ENCODE measurements at places on chromosomes 1 and 21. TPM values are rescaled to one million over a fixed set of nuclear protein-coding genes. Genes with fewer than 3 reads are reported as not detected.

- DNase-seq: no peak
Observed at GRCh38 chr21:24628046-24628445, 979.2 kb downstream of the MRPL39 start.

NPHS2 gene
- polyA plus RNA-seq: not detected

- DNase-seq: no peak
Observed at GRCh38 chr1:234975122-234975940, 153.3 kb downstream of the TOMM20 start.

- no peak for DNase-seq
Observed at GRCh38 chr1:151705753-151706463, 10.7 kb downstream of the CELF3 start.

ICOSLG gene
- polyA plus RNA-seq: 1.0 TPM

DNA sequence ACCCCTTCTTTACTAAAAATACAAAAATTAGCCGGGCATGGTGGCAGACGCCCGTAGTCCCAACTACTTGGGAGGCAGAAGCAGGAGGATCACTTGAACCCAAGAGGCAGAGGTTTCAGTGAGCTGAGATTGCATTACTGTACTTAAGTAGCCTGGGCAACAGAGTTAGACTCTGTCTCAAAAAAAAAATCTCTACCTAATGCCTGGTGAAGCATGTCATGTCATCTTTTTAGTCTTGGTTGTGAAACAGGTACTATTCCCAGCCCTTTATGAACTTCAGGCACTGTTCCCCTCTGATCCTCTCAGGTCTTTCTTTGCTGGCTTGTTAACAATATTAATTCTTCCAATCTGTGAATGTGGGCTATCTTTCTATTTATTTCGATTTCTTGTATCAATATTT is 22.1 kb downstream of the PRRC2C start:
- no peak for DNase-seq

GRCh38 chr1:86773341-86774288 is 69.2 kb downstream of the SH3GLB1 start:
- no peak for DNase-seq

DNA sequence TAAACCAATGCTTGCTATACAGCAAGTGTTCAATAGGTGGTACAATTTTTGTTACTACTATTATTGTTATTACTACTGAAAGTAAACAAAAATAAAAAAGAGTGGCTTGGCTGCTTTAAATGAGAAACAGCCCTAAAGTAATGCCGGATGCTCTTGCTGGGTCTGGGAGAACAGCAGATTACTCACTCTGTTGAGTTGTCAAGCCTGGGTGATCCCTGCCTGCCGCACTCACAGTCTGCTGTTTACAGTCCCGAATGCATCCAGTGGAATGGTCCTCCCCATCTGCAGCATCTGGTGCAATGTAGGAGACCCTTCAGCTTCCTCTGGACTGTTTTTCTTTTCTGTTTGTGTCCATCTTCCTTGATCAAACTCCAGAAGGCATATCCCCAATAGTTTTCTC is 102.7 kb upstream of the IVNS1ABP start:
- no peak for DNase-seq

NEXN gene
- polyA plus RNA-seq: 0.31 TPM

CNKSR1 gene
- 1.1 TPM for polyA plus RNA-seq

VSIG8 gene
- polyA plus RNA-seq: not detected

TSSK3 gene
- polyA plus RNA-seq: 0.73 TPM

INSRR gene
- not detected for polyA plus RNA-seq

- DNase-seq: peak; percentile 18
Observed at GRCh38 chr1:84504580-84505492, 1.4 kb upstream of the SPATA1 start.

CNR2 gene
- polyA plus RNA-seq: 0.36 TPM

GRCh38 chr1:84277343-84278059 is 24.0 kb upstream of the SAMD13 start:
- DNase-seq: no peak

FLG2 gene
- polyA plus RNA-seq: not detected

RIPK4 gene
- polyA plus RNA-seq: 0.16 TPM

PRCC gene
- polyA plus RNA-seq: 52.7 TPM

GRCh38 chr1:24920533-24920925 is 9.5 kb downstream of the RUNX3 start:
- DNase-seq: no peak

GRCh38 chr1:223547316-223548114 is 118.0 kb downstream of the CAPN8 start:
- no peak for DNase-seq

PGLYRP3 gene
- not detected for polyA plus RNA-seq

RNU1-2 gene
- not detected for polyA plus RNA-seq

B3GALT5 gene
- polyA plus RNA-seq: not detected

GPR37L1 gene
- polyA plus RNA-seq: 0.07 TPM

- DNase-seq: no peak
Observed at GRCh38 chr1:99852648-99853047, 2.5 kb downstream of the AGL start.

DNA sequence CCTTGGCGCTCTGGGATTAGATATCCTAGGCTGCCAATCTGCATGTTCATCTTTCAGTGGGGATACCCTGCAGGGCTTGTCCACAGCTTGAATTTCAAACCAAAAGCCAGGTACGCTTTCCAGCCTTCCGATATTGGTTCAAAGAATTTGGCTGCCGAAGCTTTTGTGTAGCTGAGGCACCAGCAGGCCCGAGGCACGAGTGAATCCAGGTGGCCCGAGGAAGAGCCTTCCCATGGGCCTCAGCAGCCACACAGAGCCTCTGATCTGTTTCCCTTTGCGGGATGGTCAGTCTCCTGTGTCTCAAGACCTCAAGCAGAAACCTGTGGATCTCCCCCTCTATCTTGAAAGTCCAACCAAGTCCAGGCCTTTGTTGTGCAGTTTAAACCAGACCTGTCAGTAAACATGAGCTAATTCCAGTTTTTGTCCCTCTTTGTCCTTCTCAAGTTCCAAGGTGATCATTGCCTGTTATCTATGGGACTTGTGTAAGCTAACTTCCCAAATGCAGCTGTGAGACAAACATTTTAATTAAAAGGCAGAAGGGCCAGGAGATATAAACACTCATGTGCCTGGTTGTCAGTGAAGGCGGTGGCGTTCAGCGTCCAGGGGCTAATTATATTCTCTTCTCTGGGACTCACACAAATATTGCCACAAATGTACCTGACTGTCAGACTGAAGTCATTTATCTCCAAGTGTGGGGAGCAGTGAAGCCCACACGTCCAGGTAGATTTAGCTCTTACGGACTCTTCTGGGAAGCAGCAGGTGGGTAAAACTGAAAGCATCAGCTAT is 30.6 kb downstream of the VANGL1 start:
- DNase-seq: no peak

All from CD4-positive, alpha-beta memory T cell (primary cell).